Heart left ventricle (tissue), 16 donors: ENCODE measurements at places on chromosomes 16 and 17. TPM values are rescaled to one million over a fixed set of nuclear protein-coding genes. Genes with fewer than 3 reads are reported as not detected.

DNA sequence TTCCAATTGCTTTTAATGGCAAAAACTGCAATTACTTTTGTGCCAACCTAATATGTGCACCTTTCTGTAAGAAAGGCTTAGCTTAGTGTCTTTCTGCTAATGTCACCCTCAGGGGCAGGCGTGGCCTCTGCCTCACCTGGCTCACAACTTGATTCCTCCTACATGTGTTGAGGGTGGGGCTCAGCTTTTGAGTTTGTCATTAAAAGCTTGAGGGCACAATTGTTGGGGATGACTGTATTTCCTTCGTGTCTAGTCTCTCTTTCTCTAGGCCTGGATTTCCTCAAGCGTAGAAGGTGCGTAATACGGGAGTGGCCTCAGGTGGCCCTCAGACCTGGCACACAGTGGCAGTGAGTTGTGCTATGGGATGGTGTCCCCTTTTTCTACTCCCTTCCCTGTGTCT lies 94.4 kb downstream of the CLEC16A start:
- no peaks in the 10 kb centered on the region for H3K36me3 ChIP-seq
- H3K4me1 ChIP-seq, result peaks cover 32% of the 10 kb centered on the region
- H3K27ac ChIP-seq, result no peak overlapping the region
- H3K4me3 ChIP-seq, result no peak overlapping the region
- no peak for DNase-seq
- H3K27me3 ChIP-seq, result no peaks in the 10 kb centered on the region

The LRRC37A2 gene
- 3.0 TPM for total RNA-seq

- H3K4me3 ChIP-seq, result no peak overlapping the region
- no peaks in the 10 kb centered on the region for H3K36me3 ChIP-seq
- H3K27me3 ChIP-seq, result no peaks in the 10 kb centered on the region
- no peak for DNase-seq
- no peak overlapping the region for H3K27ac ChIP-seq
These were observed 363.7 kb downstream of the SNX29 start for GRCh38 chr16:12340151-12340733.

- no peak for DNase-seq
- no peaks in the 10 kb centered on the region for H3K36me3 ChIP-seq
- H3K4me1 ChIP-seq, result no peaks in the 10 kb centered on the region
- no peak overlapping the region for H3K27ac ChIP-seq
- H3K27me3 ChIP-seq, result no peaks in the 10 kb centered on the region
- H3K4me3 ChIP-seq, result no peak overlapping the region
These were observed 531.4 kb downstream of the MAF start for GRCh38 chr16:79069121-79069520.
